ENCODE measurements at places on chromosomes 1 and 21. TPM values are rescaled to one million over a fixed set of nuclear protein-coding genes. Genes with fewer than 3 reads are reported as not detected.

The RHBDL2 gene
- not detected for total RNA-seq

The TPTE gene
- total RNA-seq: 0.26 TPM

The S1PR1 gene
- 157 TPM for total RNA-seq

GRCh38 chr1:91650764-91651163 is 150.1 kb downstream of the CDC7 start:
- DNase-seq: no peak

GRCh38 chr1:28194326-28195035 is 18.0 kb upstream of the PTAFR start:
- no peak for DNase-seq

DNA sequence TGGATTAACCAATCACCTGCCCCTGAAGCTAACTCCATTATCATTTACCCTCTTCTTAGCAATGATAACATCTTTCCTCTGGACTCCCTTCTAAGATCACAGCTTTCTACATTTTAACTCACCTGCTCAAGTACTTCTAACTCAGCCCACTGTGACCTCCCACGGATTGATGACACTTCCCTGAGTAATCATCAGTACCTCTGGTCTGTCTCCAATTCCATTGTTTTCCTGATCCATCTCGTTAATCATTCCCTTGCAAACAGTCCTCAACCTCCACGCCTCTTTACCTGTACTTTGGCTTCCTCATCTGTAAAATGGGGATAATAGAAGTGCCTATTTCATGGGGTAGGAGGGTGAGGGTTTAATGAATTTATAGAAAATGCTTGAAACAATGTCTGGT is 195.3 kb upstream of the APP start:
- no peak for DNase-seq

GRCh38 chr1:209383422-209383821 is 200.1 kb upstream of the CAMK1G start:
- DNase-seq: no peak

DNA sequence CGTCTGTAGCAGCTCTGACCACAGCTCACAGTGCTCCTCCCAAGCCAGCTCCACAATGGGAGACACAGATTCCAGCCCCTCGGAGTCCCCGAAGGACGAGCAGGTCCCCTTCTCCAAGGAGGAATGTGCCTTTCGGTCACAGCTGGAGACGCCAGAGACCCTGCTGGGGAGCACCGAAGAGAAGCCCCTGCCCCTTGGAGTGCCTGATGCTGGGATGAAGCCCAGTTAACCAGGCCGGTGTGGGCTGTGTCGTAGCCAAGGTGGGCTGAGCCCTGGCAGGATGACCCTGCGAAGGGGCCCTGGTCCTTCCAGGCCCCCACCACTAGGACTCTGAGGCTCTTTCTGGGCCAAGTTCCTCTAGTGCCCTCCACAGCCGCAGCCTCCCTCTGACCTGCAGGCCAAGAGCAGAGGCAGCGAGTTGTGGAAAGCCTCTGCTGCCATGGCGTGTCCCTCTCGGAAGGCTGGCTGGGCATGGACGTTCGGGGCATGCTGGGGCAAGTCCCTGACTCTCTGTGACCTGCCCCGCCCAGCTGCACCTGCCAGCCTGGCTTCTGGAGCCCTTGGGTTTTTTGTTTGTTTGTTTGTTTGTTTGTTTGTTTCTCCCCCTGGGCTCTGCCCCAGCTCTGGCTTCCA is 22.9 kb upstream of the VPS13D start:
- no peak for DNase-seq

GRCh38 chr1:194447636-194448035 is 1261.2 kb upstream of the B3GALT2 start:
- DNase-seq: no peak

DNA sequence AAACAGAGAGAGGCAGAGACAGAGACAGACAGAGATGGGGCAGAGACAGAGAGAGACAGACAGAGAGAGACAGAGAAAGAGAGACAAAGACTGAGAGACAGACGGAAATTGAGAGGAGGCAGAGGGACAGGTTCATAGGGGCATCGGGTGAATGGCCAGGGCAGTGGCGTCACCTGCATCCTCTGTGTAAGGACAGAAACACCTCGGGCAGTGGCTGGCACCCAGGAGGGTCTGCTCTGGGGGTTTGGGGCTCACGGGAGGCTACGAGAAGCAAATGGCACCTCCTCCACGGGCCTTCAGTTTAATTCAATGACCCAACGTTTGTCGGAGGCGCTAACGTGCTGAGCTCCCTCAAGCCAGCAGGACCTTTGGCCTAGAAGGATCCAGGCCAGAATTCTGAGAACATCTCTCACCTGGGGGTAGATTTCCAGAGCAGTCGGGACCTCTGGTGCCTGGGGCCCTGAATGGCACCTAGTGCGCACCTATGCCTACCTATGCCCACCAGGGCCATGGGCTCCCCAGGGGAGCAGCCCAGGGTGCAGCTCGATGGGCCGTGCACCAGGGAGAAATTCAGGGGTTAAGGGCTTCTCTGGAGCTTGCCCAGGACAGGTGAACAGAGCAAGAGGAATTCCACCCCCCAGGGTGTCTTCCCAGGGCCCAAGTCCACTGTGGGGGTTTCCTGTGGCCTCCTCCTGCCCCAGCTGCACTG is 20.6 kb upstream of the PTTG1IP start:
- no peak for DNase-seq

DNA sequence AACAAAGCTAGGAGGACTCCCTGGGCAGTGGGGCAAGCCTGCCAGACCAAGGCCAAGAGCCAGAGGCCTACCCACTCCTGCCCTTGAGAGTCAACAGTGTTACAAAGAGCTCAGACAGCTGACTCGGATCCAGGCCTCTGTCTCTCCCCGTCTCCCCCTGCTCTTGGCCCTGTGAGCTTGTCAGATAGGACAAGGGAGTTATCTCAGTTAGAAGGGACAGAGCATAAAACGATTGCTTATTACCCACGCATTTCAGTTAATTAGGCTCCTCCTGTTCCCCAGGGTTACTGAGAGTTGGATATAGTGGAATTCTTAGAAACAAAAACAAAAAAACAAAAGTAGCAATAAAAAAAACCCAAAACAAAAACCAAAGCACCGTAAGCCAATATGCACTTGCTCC is 1.3 kb downstream of the SLC41A1 start:
- no peak for DNase-seq

GRCh38 chr1:8189931-8190483 is 127.9 kb upstream of the SLC45A1 start:
- no peak for DNase-seq

DNA sequence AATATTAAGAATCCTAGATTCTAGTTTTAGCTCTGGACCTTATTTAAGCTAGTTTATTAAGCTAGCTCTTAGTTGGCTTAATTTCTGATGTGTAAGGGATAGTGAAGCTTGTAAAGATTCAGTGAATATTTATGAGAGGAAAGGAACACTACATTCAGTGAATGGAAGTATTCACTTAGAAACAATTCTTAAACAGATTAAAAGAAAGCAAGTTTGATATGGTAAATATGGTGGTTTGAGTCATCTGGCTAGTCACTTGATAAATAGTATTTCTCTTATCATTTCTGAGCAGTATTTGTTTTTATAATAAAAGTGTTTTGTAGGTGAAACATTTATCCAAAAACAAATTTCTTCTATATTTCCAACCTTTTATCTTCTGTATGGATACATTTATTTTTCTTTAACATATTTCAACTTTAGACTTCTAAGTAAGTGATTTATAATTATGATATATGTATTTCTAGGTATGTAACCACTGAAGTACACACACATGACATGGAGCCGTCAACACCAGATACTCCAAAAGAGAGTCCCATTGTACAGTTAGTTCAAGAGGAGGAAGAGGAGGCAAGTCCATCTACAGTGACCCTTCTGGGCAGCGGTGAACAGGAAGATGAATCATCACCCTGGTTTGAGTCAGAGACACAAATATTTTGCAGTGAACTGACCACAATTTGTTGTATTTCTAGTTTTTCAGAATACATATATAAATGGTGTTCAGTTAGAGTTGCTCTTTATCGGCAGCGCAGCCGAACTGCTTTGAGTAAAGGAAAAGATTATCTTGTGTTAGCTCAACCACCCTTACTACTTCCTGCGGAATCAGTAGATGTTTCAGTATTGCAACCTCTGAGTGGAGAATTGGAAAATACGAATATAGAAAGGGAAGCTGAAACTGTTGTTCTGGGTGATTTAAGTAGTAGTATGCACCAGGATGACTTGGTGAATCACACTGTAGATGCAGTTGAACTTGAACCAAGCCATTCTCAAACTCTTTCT is 55.6 kb downstream of the SUCO start:
- DNase-seq: peak; percentile 22

Data from activated T-cell treated with anti-CD3 and anti-CD28 coated beads, Interleukin-2, amount 50 U/mL, for 72 hours (primary cell).